Stimulated activated CD4-positive, alpha-beta T cell treated with anti-CD3 and anti-CD28 coated beads, Interleukin-4, amount 100 ng/mL, for 24 hours (primary cell): ENCODE measurements at places on chromosomes 2 and 18.

GRCh38 chr2:156221703-156222102, 110.8 kb downstream of the NR4A2 start:
- DNase-seq = no peak

- no peak for DNase-seq
These were observed 345.7 kb downstream of the CYP26B1 start for GRCh38 chr2:71801969-71802368.

DNA sequence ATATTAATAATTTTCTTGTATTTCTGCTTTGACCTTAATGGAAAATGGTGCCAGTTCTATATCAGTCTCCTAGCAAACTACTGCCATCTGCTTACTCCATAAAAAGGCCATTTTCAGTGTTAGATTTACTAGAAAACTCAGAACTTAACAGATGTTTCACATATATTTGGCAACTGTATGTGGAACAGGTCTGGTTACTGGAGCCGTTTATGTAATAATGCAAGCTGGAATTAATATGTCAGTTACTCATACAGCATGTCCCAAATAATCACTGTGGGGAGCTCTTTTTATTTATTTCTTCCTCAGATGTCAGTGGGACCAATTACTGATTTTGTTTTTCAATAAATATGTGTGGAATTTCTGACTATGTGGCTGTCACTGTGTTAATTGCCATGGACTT, 1247.6 kb downstream of the CNTNAP5 start:
- no peak for DNase-seq

DNA sequence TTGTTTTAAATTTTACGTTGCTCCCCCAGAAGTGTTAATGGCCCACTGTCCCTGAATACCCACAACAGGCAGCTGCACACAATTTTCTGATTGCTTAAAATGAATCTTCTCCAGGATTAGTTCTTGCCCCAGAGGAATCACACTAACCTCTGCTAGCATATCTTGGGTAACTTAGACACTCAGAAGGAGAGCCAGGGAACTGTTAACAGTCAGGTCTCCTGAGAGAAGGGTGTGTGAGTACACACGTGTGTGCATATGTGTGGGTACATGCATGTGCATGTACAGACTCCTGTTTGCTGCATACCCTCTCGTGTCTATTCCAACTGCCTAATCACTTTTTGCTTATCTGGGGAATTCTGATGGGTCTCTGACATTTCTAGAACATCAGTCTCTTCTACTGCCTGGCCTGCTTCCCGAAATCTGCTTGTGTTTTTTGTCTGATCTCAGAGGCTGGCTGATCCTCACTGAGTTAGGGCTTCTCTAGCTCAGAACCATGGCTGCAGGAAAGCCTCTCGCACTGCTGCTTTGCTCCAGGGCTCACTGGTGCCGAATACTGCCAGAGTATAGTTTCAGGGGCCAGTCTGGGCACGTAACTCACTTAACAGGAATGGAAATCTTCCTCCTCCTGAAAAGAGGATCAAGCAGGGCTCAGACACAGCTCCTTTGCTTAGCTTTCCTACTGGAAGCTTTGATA, 62.8 kb downstream of the PRELID3A start:
- DNase-seq = no peak

GRCh38 chr2:10439185-10439879, 8.8 kb downstream of the ODC1 start:
- DNase-seq = no peak

GRCh38 chr2:189260361-189260814, 80.8 kb upstream of the COL5A2 start:
- no peak for DNase-seq

GRCh38 chr2:80303909-80304837, at the start of gene LRRTM1:
Gene LRRTM1, minus strand, starts transcription at chr2:80304752. Its CDS starts 933 bp downstream, at chr2:80303819.
- no peak for DNase-seq

DNA sequence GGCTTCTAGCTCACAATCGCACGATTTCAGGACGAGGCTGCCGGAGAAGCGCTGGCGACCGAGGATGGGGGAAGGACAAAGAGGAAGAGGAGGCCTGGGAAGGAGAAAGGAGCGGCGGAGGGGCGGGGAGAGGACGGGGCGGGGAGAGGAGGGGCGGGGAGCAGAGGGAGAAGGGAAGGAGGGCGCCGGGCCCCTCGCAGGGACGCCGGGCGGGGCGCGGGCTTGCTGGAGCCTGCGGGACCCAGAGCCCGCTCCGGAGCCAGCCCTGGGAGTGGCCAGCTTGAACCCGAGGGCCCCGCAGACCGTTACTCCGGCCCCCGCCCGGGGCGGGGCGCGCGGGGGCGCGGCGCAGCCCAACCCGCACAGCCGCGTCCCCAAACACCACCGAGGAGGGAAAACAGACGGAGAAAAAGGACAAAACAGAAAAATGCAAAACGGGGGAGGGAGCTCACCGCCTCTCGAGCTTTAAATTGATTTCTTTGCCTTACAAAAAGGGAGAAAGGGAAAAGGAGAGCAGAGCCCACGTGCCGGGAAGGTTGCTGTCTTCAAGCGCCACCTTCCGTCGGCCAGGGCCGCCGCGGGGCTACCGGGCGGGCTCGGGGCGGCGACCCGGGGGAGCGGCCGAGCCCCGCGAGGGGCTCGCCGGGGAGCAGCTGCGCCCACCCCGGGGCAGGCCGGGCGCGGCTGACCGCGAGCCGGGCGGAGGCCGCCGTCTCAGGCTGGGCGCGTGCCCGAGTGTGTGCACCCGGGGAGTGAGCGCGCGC, 781 bp upstream of the SOX11 start:
- no peak for DNase-seq

GRCh38 chr18:40006634-40007033, 1948.4 kb upstream of the PIK3C3 start:
- DNase-seq = no peak

DNA sequence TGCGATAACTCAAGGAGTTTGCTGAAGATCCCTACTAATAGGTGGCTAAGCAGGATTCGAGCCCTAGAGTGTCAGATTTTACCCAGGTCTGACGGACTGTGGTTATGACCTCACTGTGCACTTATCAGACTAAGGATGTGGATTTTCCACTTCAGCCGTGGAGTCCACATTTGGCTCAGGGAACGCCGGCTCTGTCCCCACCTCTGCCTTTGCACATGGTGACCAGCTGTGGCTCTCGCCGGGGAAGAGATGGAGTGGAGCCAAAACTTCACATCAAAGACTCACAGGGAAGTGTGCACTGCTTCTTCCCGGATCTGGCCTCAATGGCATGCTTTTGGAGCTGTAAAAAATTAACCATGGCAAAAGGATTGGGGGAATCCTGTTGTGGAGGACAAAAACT, 249.3 kb upstream of the APCDD1 start:
- DNase-seq = no peak

GRCh38 chr2:26563686-26564085, 77.5 kb downstream of the CIB4 start:
- DNase-seq = no peak

DNA sequence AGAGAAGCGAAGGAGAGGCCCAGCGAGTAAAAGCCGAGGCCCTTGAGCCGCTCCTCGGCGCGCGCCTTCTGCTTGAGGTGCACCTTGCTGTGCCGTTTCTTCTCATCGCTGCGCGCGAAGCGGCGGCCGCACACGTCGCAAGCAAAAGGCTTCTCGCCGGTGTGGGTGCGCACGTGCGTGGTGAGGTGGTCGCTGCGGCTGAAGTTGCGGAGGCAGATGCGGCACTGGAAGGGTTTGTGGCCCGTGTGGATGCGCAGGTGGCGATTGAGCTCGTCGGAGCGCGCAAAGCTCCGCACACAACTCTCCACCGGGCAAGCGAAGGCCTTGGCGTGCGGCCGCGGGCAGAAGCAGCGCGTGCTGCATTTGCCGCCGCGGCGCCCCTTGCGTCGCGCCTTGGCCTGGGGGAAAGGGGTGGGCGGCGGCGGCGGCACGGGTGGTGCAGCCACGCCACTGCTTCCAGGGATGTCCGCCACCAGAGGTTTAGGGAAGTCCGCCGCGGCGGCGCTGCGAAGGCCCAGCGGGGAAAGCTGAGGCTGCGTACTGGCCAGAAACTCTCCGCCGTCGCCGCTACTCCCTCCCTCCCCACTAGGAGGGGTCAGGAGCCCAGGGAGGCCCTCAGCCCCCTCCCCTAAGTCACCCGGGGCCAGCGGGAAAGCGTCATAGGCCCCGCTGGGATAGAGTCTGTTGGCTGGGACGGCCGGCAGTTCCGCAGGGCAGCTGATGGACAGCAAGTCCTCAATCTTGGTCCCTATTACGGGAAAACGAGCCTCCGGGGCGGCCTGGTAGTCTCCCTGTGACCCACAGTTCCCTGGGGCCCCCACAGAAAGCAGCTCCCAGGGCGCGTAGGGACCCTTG, 1.7 kb downstream of the EGR4 start:
- DNase-seq = no peak

GRCh38 chr2:240911641-240912265, 5.6 kb downstream of the CROCC2 start:
- DNase-seq = no peak

DNA sequence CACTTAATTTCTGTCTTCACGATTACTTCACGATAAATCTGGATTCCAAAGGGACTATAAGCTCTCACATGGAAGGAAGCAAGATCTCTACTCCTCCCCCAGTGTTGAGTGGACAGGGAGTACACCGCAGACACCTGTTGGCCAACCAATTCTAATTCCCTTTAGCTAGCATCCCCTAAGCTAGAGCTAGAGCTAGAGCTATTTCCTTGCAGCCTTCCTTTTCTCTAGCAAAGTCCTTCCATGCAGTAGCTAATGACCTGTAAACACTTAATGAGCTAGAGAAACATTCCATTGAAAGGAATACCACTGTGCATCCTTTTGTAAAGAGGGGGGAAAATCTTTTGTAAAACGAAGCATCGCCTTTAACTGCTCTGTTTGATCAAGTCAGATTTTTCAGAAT, 56.5 kb downstream of the BCL11A start:
- no peak for DNase-seq

- DNase-seq = no peak
These were observed 234.8 kb downstream of the NDUFA10 start for GRCh38 chr2:239790313-239790712.

- no peak for DNase-seq
These were observed 50.2 kb downstream of the ATIC start for GRCh38 chr2:215361876-215362561.

DNA sequence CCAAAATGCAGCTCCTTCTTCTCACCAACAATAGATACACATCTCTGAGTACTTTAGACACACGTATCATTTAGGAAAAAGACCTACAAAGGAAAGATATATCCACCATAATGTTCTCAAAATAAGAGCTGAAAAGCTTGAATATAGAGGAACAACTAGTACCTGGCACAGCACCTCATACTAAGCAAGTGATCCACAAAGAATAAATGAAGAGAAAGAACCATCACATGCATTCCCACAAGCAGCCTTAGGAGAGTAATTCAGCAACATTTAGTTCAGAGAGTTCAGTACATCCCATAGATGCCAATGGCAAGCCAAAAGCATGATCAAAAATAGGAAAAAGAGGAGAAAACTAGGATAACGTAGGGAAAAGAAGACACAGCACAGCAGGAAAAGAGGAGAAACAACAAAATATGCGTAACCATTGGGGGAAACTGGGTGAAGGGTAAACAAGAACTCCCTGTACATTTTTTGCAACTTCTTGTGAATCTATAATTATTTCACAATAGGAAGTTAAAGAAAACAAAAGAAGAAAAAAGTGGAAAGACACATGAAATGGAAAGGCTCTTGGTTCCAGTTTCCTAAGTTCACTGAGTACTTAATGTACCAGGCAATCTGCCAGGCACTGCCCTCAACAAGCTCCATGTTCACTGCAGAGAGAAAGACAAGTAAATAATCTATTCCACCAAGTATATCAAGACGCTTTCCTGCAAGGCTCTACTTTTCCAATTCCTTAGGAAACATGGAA, 22.3 kb downstream of the CLASP1 start:
- DNase-seq = no peak

DNA sequence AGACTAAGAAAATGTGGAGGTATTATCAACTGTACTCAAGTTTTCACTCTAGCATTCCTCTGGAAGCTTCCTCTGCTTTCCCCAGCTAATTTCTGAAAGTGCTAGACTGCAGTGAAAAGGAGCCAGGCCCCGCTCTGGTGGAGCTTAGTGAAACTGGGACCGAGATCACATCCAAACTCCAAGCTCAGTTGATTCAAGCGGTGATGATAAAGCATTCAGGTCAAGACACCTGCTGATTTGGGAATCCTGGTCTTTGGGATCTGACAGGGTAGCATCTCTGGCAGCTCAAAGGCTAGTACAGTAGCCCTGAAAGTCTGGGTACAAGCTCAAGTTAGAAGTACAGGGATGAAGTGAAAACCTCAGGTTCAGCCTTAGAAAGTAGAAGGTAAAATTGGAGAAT, 120.2 kb upstream of the CRIM1 start:
- no peak for DNase-seq

- DNase-seq = no peak
These were observed 44.9 kb downstream of the NCKAP5 start for GRCh38 chr2:133523406-133523805.

- DNase-seq = no peak
These were observed 158.9 kb downstream of the NEB start for GRCh38 chr2:151575338-151575737.

DNA sequence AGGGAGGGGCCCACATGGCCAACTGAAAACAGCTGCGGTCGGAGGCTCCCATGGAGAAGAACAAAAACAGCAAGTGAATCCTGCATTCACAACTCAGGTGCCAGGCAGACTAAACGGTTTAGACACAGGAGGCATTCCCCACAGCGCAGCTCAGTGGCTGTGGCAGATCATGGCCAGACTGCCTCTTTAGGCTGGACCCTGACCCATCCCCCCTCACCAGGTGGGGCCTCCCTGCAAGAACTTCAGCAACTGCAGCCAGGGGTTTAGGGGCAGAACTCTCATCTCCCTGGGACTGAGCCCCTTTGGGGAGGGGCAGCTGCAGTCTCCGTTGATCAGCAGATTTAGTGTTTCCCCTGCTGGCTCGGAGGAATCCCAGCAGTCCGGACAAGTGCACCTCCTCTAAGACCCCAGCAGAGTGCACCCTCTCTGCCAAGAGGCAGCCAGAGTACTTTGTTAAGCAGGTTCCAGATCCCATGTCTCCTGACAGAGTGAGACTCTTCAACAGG, 346.7 kb downstream of the SS18 start:
- DNase-seq = no peak

- no peak for DNase-seq
These were observed 50.8 kb downstream of the TWIST2 start for GRCh38 chr2:238898534-238899281.

DNA sequence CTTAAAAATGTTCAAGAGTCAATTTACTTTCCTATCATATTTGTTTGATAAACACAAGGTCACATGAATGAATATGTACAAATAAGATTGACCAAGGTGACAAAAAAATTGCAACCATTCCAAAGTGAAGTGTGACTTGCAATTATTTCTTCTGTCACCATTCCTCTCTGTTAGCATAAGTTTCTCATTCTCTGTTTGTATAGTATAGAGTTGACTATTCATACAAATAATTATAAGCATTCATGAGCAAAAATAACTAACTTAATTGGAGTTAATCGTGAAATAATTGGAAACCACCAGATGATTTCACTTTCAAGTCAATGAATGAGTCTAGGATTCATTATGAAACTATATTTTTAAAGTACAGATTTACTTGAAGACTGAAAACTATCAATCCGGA, 42.1 kb downstream of the PGAP1 start:
- DNase-seq = no peak

DNA sequence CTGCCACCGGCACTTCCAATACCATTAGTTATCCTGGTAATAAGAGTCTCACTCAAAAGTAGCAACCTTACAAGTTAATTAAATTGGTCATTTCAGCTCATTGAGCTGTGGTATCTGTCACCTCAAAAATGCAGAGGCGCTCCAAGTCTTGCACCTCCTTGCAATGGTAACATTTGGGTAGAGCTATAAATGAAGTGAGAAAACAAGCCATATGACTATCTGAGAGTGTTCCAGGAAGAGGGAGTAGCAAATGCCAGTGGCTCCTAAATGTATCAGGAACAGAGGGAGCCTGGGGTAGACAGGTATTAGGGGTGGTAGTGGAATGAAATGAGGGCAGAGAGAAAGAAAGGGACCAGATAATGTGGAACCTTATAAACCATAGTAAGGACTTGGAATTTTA, 6.0 kb upstream of the ZSCAN30 start:
- no peak for DNase-seq
